ENCODE measurements at places on chromosomes 6 and 20.
A peak's percentile ranks its signal among the peaks of the same experiment; 100 is the strongest.

DNA sequence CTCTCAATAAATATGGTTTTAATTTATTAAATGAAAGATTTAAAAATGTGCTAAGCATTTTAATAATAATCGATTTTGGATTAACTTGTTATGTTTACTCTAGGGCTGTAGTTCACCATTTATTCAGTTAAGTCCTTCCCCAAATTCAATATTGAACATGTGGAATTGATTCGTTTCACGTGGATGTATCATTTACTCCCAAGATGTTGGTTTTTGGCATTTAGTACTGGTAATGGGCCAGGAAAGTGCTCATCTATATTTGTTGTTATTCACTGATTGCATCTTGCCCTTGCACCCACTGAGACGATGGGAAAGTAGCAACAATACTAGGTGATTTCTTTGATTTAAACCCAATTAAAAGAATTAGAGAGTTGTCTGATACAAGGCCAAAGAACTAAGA is 97.1 kb downstream of the ESR1 start:
- no peak for DNase-seq

DNA sequence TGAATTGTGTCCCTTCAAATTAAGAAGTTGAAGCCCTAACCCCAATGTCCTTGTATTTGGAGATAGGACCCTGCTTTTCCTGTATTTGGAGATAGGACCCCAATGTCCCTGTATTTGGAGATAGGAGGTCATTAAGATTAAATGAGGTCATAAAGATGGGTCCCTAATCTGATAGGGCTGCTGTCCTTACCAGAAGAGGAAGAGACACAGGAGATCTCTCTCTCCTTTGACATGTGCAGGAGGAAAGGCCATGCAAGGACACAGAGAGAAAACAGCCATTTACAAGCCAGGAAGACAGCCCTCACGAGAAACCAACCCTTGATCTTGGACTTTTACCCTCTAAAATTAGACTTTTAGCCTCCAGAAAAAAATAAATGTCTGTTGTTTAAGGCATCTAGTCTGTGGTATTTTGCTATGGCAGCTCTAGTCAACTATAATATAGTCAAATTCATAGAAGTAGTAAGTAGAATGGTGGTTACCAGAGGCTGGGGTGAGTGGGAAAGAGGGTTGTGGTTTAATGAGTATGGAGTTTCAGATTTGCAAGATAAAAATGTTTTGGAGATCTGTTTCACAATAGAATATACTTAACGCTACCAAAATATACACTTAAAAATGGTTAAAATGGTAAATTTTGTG is 59.3 kb downstream of the UBE3D start:
- DNase-seq, result no peak

DNA sequence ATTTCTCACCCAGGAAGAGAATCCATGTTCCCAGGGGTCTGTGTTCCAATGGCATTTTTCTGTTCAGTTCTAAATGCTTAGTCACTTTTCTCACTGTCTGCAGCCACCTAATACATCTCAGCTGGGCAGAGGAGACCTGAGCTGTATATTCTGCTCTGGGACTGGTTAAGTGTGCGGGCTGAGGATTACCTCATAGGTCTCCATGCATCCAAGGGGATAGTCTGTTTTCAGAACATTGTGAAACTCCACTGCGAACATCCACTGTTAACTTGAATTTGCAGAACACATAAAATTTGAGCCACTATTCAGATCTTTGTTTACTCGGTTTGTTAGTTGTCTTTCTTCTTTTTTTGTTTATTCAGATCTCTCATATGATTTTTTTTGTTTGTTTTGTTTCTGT is 947.1 kb downstream of the TFAP2A start:
- DNase-seq, result no peak

- DNase-seq, result no peak
Observed at GRCh38 chr20:16441546-16442164, 131.6 kb downstream of the KIF16B start.

- DNase-seq, result no peak
Observed at GRCh38 chr6:78268591-78269452, 598.5 kb upstream of the IRAK1BP1 start.

GRCh38 chr6:82068721-82069120 is 178.8 kb downstream of the IBTK start:
- DNase-seq, result no peak

GRCh38 chr20:4159765-4160490 is 144.6 kb upstream of the RNF24 start:
- no peak for DNase-seq

- DNase-seq, result peak; percentile 80
Observed at GRCh38 chr20:48760403-48760983, 67.3 kb downstream of the PREX1 start.

- no peak for DNase-seq
Observed at GRCh38 chr6:95321126-95321525, 256.2 kb upstream of the MANEA start.

GRCh38 chr6:112268654-112269053 is 14.3 kb upstream of the LAMA4 start:
- DNase-seq, result no peak

- no peak for DNase-seq
Observed at GRCh38 chr20:31669876-31670275, 32.2 kb downstream of the COX4I2 start.

DNA sequence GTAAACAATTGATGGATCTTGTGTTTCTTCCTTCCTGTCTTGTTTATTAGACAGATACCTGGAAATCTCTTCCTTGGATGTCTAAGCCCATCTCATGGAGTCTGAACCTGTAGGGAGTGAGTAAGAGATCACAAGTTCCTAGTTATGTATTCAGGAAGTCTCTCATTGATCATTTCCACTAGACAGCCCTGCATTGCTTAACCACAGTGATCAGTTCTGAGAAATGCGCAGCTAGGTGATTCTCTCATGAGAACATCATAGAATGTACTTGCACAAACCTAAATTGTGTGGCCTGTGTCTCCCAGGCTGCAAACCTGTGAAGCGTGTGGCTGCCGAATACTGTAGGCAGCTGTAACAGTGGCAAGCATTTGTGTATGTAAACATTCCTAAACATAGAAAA is 39.1 kb downstream of the FAM120B start:
- DNase-seq, result no peak

DNA sequence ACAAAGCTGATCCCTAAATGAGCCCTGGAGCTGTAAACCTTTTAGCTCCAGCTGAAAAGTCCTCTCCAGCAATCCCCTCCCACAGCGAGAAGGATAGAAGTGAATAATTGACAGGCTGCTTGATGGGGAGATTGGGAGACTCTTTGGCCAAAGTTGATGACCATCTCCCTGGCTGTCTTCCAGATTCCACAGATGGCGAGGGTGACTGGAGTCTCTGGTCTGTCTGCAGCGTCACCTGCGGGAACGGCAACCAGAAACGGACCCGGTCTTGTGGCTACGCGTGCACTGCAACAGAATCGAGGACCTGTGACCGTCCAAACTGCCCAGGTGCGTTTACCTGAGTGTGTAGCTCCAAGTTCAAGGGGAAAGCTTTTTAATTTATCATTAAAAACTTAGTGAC is 67.3 kb downstream of the ISM1 start:
- DNase-seq, result no peak

- DNase-seq, result peak; percentile 51
Observed at GRCh38 chr6:111823831-111824607, 49.2 kb downstream of the FYN start.

GRCh38 chr6:34867484-34867883 is 20.4 kb downstream of the TAF11 start:
- no peak for DNase-seq

DNA sequence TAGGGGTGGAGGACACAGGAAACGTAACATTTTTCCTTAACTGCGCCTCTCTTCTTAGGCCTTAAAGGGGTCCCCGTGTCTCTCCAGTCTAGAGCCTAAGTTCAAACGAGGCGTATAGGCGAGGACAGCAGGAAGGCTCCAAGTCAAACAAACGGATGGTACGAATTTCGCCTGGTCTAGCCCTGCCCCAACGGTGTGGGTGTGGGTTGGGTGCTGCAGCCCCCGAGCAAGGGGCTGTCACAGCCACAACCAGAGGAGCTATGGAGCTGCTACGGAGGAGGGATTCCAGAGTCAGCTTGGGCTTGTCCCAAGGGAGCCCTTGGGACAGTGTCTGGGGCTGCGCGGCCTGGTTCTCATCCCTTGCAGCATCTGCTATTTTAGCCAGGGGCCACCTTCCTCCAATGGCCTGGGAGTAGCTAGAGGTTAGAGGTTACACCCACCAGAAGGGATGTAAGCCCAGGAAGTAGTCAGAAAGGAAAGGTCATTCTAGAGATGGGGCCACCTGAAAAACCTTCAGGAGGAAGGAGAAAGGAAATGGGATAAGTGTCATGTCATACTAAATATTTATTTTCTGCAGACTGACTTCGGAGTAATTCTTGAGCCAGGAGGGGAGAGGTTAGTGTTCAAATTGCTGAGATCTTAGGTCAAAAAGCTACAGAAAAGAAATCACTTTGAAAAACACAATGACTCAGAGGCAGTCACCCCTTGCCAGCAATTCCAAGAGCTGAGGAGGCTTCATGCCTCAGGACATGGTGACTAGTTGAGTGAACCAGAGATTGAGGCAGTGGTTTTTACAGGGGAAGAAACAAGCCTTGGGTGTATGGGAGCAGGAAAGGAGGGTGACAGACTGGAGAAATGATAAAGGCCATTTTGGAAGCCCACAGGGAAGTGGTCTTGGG is 21.7 kb downstream of the VPS52 start:
- no peak for DNase-seq

DNA sequence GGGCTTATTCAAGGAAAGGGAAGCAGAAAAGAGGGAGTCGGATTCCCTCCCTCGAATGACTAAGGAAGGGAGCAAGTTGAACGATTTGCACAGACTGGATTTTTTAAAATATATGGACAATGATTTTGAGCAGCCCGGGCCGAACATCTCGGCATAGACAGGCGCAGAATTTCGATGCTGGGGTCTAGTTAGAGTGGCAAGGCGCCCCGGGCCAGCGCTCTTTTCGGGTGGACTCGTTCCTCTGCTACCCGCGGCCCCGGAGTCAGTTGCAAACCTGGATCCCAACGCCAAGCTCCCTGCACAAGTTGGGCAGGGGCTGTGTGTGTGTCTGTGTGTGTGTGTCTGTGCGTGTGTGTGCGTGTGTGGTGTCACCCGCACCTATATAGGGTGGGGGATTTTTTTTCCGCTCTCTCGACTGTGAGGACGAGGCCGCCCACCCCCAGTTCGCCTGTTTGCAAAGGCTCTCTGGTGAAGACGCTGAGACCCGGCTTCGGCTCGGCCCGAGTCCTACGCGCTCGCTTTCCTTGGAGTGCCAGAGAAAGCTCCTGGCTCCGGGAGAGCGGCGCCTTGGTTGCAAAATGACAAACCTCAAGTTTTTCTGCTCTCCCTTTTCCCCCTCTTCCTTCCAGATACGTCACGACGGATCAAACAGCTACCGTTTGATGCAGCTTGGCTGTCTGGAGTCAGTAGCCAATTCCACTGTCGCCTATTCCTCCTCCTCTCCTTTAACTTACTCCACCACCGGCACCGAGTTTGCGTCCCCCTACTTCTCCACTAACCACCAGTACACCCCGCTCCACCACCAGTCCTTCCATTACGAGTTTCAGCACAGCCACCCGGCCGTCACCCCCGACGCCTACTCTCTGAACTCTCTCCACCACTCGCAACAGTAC is 1.4 kb downstream of the TFAP2D start:
- DNase-seq, result no peak

DNA sequence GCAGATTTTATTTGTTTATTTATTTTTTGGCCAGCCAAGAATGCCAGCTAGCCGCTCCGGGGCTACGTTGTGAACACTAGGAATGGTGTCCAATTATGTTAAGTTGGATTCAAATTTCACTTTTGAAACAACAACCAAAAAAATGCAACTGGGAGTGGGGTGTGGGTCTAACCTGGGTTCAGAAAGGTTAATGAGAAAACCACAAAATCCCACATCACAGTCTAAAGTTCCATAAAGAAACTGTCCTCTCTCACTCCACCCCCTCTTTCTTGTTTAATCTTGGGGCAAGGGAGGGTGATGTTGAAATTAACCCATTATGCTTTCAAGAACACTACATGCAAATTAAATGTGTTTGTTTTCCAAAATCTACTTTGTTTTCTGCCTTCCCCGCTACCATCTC is 77.2 kb downstream of the LINC00237 start:
- DNase-seq, result no peak

GRCh38 chr6:38160831-38161230 is 341.3 kb downstream of the ZFAND3 start:
- no peak for DNase-seq

GRCh38 chr6:107421696-107422256 is 37.6 kb downstream of the PDSS2 start:
- no peak for DNase-seq

- DNase-seq, result no peak
Observed at GRCh38 chr6:3414327-3415081, 42.3 kb downstream of the SLC22A23 start.

DNA sequence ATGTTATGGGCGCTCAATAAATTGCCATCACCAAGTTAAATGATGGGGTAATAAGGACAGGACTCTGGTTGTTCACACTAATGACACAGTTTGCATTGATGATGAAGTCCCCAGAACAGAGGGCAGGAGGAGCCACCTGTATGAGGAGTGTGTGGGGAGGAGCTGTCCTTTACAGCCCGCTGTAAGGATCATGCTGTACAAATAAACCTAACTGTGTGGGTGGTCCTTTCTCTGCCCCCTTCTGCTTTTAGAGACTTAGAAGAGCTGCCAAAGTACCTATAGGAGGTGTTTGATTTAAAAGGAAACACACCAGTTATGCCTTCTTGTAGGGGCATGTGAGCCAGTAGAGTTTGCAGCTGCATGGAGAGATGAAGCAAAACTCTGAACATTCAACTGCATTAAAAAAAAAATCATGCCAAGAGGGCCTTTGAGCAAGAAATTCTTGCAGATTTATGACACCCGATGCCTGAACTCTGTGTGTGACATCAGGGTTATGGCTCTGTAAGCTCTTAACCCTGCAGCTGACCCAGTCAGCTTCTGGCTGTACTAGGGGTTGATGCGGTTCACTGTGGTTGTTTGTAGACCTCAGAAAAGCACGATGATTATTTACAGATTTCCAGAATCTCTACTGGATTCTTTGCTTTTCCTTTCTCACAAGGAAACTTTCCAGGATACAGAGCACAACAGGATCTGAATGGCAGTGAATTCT is 67.4 kb downstream of the UST start:
- DNase-seq, result no peak

DNA sequence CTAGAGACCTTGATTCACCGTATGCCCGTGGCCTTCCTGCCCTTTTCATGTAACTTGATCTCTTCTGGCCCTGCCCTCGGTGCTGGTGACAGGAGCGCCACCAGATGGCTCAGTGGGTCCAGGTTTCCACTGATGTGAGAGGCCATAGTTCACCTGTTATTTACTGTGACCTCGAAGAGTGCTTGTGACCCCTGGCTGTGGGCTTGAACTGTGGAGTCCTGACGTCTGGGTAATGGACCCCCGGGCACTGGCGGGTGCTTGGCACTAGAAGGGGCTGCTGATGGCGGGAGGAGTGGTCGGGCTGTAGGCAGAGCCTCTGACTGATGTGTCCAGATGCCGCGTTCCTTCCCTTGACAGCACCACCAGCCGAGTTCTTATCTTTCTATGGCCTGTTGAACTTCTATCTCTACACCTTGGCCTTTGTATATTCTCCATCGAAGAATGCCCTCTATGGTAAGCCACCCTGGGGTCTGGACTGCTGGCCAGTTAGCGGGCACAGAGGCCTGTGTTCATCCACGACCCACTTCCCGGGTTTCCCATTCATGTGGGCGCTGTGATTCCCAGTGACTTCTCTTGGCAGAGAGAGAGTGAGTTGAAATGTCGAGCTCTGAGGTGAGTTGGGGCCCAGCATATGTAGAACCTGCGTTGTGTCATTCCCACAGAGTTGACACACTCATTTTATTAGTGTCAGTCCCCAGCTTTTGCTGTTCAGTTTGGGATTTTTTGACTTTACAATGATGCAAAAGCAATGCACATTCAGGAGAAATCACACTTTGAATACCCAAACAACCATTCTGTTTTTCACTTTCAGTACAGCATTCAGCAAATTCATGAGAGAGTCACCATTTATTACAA is 14.9 kb downstream of the DYNLT1 start:
- peak; percentile 31 for DNase-seq

Measured in CD4-positive, alpha-beta T cell treated with Interleukin-1 beta for 1 hour (primary cell).